Kidney capillary endothelial cell (primary cell): ENCODE measurements at places on chromosomes 16 and 17.
A peak's percentile ranks its signal among the peaks of the same experiment; 100 is the strongest.

- no peak for DNase-seq
These were observed 103.9 kb downstream of the SOCS1 start for GRCh38 chr16:11151885-11152629.

- DNase-seq: no peak
These were observed 28.9 kb upstream of the SPPL2C start for GRCh38 chr17:45815752-45816151.

DNA sequence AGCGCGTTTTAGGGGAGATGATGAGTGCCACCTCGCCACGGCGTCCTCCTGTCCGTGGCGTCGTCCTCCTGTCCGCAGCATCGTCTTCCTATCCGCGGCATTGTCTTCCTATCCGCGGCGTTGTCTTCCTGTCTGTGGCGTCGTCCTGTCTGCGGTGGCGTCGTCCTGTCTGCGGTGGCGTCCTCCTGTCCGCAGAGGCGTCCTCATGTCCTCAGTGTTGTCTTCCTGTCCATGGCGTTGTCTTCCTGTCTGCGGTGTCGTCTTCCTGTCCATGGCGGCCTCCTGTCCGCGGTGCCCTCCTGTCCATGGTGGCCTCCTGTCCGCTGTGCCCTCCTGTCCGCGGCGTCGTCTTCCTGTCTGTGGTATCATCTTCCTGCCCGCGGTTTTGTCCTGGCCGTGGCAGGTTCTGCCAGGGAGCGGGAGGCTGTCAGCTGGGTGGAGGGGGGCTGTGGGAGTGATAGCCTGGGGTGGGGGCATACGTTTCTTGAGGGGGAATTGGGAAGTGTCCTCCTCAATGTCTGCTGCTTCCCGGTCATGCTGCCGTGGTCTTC is 30.9 kb downstream of the TBCD start:
- DNase-seq: peak; percentile 69

DNA sequence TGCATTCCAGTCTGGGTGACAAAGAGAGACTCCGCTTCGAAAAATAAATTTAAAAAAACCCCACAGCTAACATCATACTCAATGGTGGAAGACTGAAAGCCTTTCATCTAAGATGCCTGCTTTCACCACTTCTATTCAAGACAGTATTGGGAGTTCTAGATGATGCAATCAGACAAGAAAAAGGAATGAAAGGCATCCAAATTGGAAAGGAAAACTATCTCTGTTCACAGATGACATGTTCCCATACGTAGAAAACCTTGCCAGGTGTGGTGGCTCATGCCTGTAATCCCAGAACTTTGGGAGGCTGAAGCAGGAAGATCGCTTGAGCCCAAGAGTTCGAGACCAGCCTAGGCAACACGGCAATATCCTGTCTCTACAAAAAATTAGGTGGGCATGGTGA is 31.1 kb downstream of the RANBP10 start:
- DNase-seq: no peak

DNA sequence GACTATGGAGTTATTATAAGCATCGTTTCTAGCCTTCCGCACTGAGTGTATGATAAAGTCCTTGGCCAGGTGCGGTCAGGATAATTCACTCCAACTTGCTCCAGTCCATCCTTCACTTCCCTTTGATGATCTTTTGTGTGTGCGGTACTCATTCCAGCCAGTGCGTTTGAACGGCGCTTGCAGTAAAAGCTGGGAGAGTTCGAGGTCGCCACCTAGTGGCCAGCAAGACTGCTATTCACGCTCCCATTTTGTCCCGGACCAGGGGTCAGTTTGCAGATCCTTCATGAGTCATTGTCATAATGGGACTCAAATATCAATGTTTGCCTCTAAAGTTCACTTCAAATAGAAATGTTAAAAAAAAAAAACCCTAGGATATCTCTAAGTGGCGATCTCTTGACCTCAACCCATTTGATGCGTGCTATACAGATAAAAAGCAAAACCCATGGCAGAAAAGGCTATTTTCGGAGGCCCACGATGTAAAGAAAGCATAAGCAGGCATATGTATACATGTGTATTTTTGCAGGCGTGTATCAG is 417.1 kb downstream of the TMEM114 start:
- DNase-seq: peak; percentile 64

DNA sequence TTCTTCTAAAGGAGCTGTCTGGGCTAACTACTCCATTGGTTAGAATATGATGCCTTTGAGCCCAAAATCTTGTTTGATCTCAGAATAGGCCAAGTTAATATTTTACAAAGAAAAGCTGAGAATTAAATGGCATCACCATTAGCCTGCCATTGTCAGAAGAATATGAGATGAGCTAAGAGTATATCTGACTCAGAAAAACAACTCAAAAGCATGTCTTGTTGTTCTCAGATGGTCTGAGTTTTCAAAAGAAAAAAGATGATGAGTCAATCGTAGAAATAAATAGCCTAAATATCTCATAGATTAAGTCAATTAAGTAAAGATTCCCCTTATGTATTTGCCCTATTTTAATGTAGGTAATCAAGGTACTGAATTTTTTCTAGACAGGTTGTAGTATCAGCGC is 197.1 kb upstream of the TBX2 start:
- no peak for DNase-seq
